ENCODE measurements at places on chromosomes 2 and 18.

DNA sequence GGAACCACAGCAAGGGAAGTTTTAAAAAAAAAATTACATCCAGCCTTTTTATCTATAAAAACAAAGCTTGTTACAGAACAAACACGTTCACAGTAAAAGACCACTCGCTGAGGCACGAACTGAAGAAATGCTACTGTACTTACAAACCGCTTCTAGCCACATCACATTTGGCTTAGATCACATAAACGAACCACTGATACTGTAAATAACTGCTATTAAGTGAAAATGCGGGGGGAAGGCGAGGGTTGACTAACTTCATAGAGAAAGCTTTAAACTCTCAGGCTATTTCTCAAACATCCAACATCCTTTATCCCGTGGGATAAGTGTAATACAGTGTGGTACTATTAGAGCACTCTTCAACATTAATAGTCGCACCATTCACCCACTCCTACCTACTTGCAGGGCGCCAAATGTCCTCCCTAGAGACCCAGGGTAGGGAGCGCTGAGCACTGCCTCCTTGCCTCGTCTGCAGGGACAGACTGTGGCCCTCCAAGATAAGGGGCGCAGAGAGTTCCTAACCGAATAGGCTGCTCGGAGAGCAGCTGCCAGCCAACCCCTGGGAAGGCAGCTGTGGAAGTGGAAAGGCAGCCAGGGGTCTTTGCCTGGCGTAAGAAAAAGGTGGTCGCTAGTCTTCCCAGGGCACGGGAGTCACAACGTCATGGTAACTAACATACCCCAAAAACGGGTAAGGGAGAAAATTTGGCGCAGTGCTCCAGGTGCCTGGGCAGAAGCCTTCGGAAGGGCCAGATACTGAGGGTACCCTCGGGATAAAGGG lies 854 bp downstream of the GPR155 start:
- peak; percentile 30 for DNase-seq

DNA sequence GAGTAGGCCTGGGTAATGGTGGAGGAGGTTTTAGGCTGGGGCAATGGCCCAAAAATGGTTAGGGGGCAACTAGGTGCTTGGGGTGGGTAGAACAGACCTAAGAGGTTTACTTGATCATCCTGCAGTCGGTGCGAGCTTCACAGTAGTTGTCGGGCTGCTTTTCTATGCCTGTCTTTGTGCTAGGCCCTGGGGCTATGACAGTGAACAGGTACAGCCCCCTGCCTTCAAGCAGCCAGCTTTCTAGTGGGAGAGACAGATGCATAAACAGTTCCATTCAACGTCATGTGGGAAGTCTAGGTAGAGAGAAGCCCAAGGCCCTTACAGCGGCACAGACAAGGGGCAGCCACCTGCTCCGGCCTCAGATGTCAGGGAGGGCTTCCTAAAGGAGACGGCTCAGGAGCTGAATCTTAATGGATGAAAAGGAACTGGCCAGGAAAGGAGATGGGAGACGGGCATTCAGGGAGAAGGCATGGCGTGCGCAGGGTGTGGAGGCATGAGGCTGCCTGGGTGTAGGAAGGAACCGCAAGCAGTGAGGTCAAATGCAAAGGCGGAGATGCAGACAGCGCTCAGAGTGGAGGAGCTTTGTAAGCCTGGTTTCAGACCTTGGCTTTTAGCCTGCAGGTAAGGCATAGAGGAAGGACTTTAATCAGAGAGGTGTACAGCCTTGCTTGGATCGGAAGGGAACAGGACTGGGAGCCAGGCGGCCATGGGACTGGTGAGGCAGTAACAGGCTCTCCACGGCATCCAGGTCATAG lies 6.0 kb downstream of the CTIF start:
- no peak for DNase-seq

DNA sequence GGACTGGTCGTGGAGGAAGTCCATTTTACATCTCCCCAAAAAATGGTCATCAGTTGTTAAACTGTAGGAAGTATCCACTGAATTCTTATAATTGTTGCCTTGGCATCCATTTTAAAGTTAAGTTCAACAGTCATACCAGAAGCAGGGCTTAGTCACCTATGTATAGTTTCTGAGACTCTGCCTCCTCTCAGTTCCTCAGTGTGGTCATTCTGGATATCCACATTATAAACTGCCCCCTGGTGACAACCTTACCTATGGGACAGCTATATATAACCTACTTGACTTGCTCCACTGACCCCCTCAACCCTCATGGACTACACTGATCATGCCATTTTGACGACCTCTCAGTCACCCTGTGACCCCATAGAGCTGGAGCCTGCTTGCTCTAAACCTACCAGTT lies 617.0 kb downstream of the LRP1B start:
- no peak for DNase-seq

DNA sequence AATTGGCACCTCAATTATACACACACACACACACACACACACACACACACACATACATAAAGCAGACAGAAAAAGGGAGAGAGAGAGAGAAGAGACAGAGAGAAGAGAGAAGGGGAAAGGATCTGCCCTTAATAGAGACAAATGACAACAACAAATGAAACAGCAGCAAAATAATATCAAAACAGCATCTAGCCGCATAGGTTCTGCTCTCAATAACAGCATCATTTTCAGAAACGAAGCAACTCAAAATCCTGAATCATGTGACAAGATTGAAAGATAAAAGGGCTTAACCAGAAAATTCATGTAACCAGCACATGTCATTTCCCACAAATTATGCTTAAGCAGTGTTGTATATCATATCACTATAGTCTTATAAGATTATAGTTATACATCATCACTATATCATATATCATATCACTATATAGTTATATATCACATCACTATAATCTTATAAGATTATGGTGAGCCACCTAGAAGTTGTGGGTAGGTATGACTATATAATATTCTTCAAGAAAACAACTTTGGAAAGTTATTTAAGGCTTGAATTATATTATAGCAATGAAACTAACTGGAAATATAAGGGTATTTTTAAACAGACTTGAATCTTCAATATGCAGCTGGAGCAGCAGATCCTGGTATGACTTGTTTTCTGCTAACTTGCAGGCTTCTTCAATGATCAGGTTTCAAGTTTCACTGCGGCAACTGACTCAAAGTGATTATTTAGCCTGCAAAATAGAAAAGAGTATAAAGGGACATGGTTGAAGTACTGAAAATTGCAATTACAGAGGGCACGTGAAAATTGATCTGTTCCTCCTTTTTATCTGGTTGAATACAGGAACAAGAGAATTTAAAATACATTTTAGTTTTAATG lies 16.1 kb upstream of the VPS54 start:
- no peak for DNase-seq

DNA sequence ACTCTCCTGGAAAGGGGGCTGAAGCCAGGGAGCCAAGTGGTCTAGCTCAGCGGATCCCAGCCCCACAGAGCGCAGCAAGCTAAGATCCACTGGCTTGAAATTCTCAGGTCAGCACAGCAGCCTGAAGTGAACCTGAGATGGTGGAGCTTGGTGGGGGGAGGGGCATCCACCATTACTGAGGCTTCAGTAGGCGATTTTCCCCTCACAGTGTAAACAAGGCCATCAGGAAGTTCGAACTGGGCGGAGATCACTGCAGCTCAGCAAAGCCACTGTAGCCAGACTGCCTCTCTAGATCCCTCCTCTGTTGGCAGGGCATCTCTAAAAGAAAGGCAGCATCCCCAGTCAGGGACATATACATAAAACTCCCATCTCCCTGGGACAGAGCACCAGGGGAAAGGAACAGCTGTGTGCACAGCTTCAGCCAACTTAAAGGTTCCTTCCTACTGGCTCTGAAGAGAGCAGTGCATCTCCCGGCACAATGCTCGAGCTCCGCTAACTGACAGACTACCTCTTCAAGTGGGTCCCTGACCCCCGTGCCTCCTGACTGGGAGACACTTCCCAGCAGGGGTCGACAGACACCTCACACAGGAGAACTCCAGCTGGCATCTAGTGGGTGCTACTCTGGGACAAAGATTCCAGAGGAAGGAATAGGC lies 282.3 kb upstream of the EPC2 start:
- DNase-seq, result no peak

GRCh38 chr2:25567406-25567805 lies 106.0 kb downstream of the DTNB start:
- peak; percentile 39 for DNase-seq

GRCh38 chr2:158973116-158973956 lies 4.9 kb downstream of the TANC1 start:
- DNase-seq, result peak; percentile 24
